Activated CD4-positive, alpha-beta T cell treated with anti-CD3 and anti-CD28 coated beads, Interleukin-2, Interleukin-4, amounts not matched to agents 100 ng/mL and 50 ng/mL, durations not matched to agents 16 hours and 8 hours (primary cell): ENCODE measurements at places on chromosomes 2 and 18.

DNA sequence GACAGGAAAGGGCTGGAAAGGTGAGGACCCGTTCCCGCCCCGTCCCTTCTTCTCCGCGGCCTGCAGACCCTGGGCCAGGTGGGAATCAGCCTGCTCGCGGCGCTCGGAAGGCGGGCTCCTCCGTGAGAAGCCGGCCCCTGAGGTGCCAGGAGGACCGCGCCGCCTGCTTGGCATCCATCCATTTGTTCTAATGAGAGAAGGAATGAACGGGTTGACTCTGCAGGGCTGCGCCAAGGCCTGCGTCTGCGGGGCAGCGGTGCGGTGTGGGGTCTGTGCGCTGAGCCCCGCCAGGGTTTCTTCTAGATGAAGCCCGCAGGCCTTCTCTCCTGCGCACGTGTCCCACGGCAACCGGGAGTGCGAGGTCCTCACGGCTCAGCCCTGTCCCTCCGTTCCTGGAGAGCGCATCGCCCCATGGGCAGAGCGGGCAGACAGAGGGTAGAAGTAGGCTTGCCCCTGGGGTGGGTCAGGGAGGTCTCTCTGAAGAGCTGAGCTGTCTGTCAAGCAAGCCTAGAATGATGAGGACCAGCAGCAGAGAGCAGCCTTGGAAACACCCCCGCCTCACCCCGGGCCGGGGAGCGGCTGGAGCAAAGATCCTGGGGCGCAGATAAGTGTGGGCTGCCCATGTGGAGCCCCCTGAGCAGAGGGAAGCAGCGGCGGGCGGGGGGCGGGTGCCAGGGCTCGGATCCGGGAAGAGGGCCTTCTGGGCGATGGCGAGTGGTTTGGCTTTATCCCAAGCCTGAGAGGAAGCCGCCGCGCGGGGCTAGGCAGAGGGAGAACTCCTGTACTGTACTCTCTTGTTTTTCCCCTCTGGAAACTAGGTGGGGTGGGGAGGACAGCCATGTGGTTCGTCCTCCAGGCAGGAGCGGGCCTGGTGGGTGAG, 27.9 kb upstream of the HS6ST1 start:
- DNase-seq = no peak

- DNase-seq = no peak
Observed at GRCh38 chr2:239341146-239341732, 59.6 kb downstream of the HDAC4 start.

DNA sequence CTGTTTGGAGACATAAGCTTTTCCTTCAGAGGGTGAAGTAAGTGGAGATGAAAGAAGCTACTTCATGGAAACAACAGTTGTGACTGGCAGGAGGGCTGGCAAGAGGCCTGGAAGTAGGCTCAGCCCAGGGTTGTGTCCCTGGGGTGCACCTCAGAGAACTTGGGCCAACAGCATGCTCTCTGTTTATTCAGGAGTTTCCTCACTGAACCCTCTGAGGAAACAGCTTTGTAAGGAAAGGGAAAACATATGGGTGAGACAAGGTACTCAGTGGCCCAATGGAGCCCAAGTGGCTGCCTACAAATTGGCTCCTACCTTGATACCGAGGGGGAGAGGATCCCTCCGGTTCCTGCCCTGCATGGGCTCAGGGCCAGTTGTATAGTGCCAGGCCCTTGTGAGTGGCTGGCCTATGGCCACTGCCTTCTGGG, 115.5 kb upstream of the ITGA6 start:
- DNase-seq = no peak

DNA sequence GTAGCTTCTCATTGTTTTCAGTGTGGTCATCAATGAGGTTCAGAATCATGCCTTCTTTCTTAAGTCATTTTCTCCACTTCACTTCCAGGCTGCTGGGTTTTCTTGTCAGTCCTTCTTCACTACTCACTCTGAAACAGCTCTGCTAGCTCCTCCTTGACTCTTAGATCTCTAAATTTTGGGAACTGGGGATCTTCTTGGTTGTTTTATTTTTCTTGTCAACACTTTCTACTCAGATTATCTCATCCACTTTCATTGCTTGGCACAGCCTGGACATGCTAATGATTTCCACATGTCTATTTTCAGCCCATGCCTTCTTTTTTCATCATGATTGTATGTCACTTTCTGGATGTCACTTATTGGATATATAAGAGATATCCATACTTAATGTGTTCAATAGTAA, 517.8 kb upstream of the DSEL start:
- no peak for DNase-seq

DNA sequence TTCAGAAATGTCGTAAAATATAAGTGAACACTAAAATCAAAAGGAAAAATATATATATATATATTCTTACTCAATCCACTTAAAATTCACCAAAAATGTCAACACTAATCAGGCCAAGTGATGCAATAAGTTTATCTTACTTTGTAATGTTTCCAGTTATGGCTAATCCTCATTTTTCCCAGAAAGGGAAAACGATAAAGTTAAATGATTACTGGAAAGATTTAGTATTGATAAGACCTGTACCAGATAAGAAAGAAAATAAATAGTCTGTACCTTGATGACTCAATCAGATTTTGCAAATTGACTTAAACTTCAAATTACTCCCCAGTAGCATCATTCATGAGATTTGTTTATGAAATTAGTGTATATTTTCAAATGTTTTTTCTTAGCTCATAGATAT, 407.0 kb downstream of the LRP1B start:
- no peak for DNase-seq

DNA sequence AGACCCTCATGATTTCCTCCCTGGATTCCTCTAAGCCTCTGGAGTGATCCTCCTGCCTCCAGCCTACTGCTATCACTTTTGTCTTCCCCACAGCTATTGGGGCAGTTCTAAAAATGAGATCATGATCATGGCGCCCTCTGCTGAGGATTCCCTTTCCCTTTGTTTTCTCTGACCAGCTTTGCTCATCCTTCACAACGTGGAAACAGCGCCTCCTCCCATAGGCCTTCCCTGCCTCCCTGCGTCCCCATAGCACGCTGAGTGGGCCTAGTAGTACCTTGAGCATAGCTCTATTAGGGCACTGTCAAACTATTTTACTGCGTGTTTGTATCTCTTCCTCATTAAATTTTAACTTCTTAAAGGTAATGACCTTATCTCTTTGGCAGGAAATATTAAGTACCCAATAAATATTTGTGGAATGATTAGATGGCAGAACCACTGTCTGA, 207.0 kb upstream of the FANCL start:
- DNase-seq = peak; percentile 31
